ENCODE measurements at places on chromosomes 12 and 14.

DNA sequence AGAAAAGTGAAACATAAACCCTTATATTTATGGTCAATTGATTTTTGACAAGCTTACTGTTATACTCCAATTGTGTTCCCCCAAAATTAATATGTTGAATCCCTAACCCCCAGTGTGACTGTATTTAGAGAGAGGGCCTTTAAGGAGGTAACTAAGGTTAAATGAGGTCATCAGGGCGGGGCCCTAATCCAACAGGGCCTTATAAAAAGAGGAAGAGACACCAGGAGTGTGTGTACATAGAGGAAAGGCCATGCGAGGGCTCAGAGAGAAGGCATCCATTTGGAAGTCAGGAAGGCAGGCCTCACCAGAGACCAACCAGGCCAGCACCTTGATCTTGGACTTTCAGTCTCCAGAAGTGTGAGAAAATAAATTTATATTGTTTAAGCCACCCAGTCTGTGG is 6.5 kb upstream of the VTI1B start:
- no peak for DNase-seq

GRCh38 chr12:53352331-53353256 is 16.4 kb upstream of the SP7 start:
- DNase-seq, result peak; percentile 90

GRCh38 chr14:52338051-52338681 is 24.1 kb downstream of the PTGER2 start:
- no peak for DNase-seq

GRCh38 chr14:90758959-90759358 is 57.3 kb downstream of the TTC7B start:
- DNase-seq, result no peak

- no peak for DNase-seq
These were observed 71.0 kb downstream of the PLEKHG3 start for GRCh38 chr14:64775081-64775777.
